ENCODE measurements at places on chromosomes 2 and 18.

DNA sequence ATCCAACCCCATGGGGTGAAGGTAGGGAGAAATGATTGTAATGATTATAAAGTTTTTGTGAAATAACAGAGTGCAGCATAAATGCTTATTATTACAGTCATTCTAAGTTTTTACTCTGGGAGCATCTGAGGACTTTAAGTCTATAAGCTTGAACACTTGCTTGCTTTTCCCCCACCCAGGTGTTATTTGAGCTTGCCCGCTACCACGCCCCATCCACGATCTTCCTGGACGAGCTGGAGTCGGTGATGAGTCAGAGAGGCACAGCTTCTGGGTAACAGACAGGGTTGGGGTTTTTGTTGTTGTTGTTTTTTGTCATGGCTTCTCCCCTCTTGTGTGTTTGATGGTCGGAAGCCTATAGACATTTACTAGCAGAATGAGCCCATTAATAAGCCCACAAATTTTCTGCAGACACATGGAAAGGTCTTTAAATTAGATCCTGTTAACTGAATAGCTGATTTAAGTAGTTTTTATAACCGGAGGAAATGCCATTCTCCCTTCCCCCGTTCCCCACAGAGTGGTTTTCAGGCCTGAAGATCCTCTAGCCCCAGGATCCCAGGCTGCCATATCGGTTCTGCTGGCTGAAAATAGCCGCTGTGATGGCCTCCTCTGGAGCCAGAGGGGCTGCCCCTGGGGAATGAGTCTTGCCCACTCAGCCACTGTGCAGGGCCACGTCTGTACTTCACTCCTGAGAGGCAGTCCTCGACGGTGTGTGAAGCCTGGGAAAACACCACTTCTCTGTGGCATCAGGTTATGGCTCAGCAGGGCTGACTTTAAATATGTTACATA is 39.9 kb upstream of the ELOA2 start:
- no peaks in the 10 kb centered on the region for H3K27me3 ChIP-seq
- H3K36me3 ChIP-seq: no peaks in the 10 kb centered on the region
- H3K4me3 ChIP-seq: no peak overlapping the region
- no peaks in the 10 kb centered on the region for H3K4me1 ChIP-seq
- H3K27ac ChIP-seq: no peak overlapping the region

DNA sequence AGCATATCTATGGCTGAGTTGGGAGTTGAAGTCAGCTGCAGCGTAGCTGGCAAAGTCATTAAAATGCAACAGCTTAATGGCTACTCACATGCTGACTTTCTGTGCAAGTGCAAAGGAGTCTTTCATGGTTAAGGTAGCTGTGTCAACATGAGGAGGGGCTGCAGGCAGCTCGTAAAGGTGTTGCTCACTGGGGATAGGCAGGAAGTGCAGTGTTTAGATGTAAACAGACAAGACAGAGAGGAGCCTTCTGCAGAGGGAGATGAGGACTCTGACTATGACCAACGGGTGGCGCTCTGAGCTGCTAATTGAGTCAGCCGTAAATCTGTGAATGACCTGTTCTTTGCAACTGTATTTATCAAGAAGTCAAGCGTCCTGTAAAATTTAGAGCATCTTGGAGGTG is 22.3 kb upstream of the CAVIN2 start:
- no peaks in the 10 kb centered on the region for H3K4me1 ChIP-seq
- no peak overlapping the region for H3K27ac ChIP-seq
- no peak for DNase-seq

- H3K27me3 ChIP-seq: no peaks in the 10 kb centered on the region
- no peaks in the 10 kb centered on the region for H3K36me3 ChIP-seq
- H3K4me1 ChIP-seq: no peaks in the 10 kb centered on the region
These were observed 169.9 kb upstream of the SLC39A10 start for GRCh38 chr2:195486987-195487644.

DNA sequence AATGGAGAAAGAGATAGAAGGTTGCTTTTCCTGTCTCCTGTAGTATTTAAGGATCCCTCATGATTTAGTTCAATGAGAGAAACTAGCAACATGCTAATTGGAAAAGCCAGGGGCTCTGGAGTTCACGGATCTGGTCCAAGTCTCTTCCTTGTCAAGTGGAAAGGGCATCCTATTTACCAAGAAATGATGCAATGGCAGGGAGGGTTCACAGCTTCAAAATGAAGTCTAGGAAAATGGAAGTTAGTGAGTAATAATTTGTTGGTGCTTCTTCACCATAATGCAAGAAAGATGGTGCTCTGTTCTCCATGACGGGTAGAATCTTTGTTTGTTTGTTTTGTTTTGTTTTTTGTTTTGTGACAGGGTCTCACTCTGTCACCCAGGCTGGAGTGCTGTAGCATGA is 34.6 kb upstream of the SP3 start:
- H3K27ac ChIP-seq: no peak overlapping the region
- no peak for DNase-seq
- no peaks in the 10 kb centered on the region for H3K36me3 ChIP-seq
- no peaks in the 10 kb centered on the region for H3K27me3 ChIP-seq
- H3K4me1 ChIP-seq: peaks cover 13% of the 10 kb centered on the region
- no peak overlapping the region for H3K4me3 ChIP-seq

DNA sequence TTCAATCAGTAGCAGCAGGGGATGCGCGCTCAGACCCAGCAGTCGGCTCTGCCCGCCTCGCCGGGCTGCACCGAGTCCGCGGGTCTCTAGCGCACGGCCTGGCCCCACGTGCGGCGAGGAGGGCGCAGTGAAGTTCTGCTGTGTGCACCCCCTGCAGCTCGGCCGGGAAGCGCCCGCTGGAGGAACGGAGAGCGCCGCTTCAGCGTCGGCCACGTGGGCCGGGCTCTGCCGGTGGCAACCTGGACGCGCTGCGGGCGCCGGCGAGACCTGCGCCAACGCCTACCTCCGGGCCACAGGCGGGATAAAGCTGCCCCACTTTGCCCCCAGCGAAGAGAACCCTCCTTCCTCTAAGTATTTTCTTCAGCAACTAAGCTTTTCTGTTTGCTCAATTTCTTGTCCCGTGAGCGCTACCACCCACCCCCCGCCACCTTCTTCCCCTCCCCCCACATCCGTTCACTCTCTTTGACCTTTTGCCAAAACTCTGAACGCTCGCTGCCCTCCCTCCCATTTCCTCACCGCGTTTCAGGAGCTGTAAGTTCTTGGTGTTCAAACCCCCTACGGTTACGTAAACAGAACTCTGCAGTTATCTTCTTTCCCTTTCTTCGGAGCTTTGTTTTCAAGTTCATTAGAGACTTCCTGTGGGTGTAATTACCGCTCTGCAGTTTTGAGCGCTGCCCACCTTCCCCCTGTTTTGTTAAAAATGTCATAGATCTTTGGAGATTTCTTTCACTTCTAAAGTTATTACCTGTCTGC is 42.6 kb upstream of the EDAR start:
- H3K4me3 ChIP-seq: peak overlapping the region; percentile 87
- H3K36me3 ChIP-seq: no peaks in the 10 kb centered on the region
- peaks cover 14% of the 10 kb centered on the region for H3K4me1 ChIP-seq
- DNase-seq: peak; percentile 26
- no peaks in the 10 kb centered on the region for H3K27me3 ChIP-seq

- no peaks in the 10 kb centered on the region for H3K36me3 ChIP-seq
- H3K4me3 ChIP-seq: no peak overlapping the region
- H3K27me3 ChIP-seq: no peaks in the 10 kb centered on the region
- no peak for DNase-seq
These were observed 66.4 kb upstream of the SESTD1 start for GRCh38 chr2:179331061-179331460.

- no peaks in the 10 kb centered on the region for H3K36me3 ChIP-seq
- peaks cover 27% of the 10 kb centered on the region for H3K4me1 ChIP-seq
These were observed 14.4 kb upstream of the TET3 start for GRCh38 chr2:73970141-73970803.

- no peaks in the 10 kb centered on the region for H3K4me1 ChIP-seq
- no peaks in the 10 kb centered on the region for H3K27me3 ChIP-seq
- no peak for DNase-seq
- H3K4me3 ChIP-seq: no peak overlapping the region
- H3K36me3 ChIP-seq: no peaks in the 10 kb centered on the region
These were observed 201.1 kb downstream of the PTH2R start for GRCh38 chr2:208607694-208608093.

GRCh38 chr2:156333951-156334495 is 1.5 kb upstream of the NR4A2 start:
- peak overlapping the region; percentile 92 for H3K4me3 ChIP-seq
- DNase-seq: no peak
- peaks cover 66% of the 10 kb centered on the region for H3K4me1 ChIP-seq
- H3K27me3 ChIP-seq: peaks cover 32% of the 10 kb centered on the region

- H3K27ac ChIP-seq: no peak overlapping the region
- no peaks in the 10 kb centered on the region for H3K27me3 ChIP-seq
- no peaks in the 10 kb centered on the region for H3K4me1 ChIP-seq
These were observed 285.9 kb downstream of the CTNNA2 start for GRCh38 chr2:79798776-79799175.

DNA sequence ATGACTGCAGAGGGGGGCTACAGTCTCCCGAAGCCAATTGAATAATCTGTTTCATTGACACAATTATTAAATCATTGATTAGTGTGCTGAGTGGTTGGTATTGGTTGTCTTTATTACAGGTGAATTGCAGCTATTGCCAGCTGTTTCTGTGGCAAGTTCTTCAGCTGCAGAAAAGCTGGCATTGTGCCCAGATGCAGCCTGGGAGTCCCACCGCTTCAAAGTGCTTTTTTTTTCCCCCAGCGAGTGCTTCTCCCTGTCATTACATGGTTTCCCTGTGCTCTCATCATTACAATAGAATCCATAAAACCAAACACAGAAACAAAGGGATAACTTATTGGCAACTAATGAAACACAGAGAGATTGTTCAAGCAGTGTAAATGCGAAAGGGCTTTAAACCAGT is 164.7 kb downstream of the GRB14 start:
- DNase-seq: no peak
- H3K4me3 ChIP-seq: no peak overlapping the region
- H3K27ac ChIP-seq: no peak overlapping the region
- H3K4me1 ChIP-seq: no peaks in the 10 kb centered on the region
- no peaks in the 10 kb centered on the region for H3K27me3 ChIP-seq

GRCh38 chr2:201196003-201196402 is 13.1 kb downstream of the CASP10 start:
- H3K4me3 ChIP-seq: no peak overlapping the region
- H3K27ac ChIP-seq: no peak overlapping the region
- peaks cover 30% of the 10 kb centered on the region for H3K4me1 ChIP-seq
- no peaks in the 10 kb centered on the region for H3K27me3 ChIP-seq

DNA sequence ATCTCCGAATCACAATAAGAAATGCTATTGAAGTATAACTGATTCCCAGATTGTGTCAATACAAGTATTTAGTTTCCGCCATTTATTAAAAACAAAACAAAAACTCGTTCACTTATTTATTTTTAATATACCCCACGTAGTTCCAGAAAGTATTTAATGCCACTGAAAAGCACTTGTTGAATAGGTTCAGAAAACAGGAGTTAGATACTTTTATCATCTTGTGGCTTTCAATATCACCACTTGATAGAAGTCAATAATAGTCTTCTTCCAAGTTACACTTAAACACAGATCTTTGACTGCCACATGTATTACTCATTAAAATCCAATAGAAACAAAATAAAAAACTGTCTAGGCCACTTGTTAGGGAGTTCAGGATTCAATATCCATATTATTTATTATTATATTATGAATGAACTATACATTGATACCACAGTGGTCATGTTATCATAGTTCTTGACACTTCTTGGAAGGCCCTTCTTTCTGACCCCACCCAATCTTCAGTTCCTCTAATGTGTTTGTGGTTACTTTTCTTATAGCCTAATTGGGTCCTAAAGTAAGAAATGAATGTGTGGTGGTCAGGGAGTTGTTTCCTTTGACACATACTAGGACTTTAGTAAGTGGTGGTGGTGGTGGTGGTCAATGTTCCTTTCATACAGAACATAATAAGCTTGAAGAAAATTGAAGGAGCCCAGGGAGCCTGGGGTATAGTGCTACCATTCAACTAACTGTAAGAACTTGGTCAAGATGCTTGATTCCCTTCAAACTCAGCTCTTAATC is 221.3 kb upstream of the ITGA4 start:
- no peaks in the 10 kb centered on the region for H3K36me3 ChIP-seq
- peak; percentile 1 for DNase-seq
- H3K4me1 ChIP-seq: peaks cover 6% of the 10 kb centered on the region
- no peak overlapping the region for H3K27ac ChIP-seq
- H3K4me3 ChIP-seq: no peak overlapping the region
- H3K27me3 ChIP-seq: no peaks in the 10 kb centered on the region
